AG09309 (cell line): ENCODE measurements at places on chromosomes 3 and 15.
A peak's percentile ranks its signal among the peaks of the same experiment; 100 is the strongest.

DNA sequence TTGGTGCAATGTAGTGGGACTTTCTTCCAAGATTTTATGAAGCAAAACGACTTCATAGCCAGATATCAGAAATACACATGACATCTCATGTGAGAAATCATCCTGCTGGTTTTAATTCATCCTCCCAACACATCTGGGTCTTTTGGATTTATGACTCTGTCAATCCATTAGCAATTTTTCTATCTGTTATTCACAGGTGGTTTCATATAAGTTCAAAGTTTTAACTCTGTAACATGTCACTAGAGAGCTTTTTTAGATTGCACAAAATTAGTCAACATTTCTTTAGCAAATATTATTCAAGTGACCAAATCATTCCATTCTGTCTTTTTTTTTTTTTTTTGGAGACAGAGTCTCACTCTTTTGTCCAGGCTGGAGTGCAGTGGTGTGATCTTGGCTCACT lies 30.4 kb downstream of the SQOR start:
- no peak for DNase-seq

- DNase-seq, result no peak
Measured at GRCh38 chr15:27268923-27269322, 297.9 kb downstream of the GABRG3 start.

- no peak for DNase-seq
Measured at GRCh38 chr15:63895194-63895593, 61.4 kb upstream of the HERC1 start.

DNA sequence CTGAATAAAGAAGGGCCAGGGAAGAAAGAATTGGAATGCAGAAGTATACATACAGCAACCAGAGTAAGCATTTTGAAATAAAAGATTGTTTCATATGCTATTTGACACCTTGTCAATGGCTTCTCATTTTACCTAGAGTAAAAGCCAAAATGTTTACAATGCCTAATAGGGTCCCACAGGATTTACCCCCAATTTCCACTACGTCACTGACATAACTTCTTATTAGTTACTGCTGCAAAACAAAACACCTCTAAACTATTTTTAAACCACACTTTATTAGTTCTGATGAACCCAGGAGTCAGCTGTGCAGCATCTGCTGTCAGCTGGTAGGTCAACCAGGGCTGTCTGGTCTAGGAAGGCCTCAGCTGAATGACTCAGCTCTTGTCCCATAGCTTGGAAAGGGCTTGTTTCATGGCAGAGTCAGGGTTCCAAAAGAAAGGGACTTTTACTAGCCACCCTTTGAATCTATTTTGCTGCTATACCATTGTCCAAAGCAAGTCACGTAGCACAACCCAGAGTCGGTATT lies 945.1 kb downstream of the EPHA3 start:
- no peak for DNase-seq

DNA sequence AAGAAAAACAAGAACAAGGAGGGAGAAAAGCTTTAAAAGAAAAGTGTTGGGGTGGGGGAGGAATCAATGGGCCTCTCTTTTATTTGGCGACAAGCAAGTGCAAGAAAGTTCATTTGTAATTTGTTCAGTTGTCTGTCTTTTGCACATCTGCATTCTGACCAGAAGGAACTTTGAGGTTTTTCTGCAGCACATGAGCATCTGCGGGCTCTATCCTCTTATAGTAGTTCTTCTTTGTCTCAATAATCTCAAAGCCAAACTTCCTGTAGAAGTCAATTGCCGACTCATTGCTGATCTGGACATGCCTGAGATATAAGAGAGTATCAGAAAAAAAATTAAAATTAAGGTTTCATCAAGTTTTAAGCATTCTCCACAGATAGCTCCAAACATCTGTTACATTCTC lies 24.4 kb downstream of the NAA50 start:
- DNase-seq, result no peak

DNA sequence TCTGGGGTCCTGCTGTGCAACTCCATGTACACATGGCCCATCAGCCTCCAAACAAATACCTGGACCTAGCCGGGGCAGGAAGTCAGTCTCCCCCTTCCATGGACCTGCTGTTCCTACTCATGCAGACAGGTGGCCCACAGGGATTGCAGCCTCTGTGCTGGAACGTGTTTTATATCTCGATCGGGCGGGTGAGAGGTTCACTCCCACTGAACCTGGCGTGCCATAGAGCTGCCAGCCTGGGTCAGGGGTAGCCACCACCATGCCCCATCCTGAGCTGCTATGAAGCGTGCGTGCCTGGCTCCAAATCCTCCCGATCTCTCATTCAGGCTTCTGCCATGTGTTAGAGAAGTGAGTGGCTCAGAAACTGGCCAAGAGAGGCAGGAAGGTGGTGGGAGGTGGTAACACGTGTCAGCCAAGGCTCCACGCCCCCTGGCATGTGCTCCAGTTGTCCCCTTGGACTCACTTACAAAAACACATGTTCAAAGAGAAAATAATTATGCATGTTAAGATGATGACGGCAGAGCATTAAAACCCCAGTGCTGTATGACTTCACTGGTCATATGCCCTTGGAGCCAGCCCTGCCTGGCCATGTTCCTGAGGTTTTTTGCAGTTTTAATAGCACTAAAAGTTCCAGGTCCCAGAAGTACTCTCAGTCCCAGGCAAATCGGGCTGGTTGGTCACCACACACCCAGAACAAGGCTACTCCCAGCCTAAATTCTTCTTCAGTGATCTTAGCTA lies 30.6 kb downstream of the CTSH start:
- DNase-seq, result no peak

GRCh38 chr3:112531358-112531781 lies 30.4 kb downstream of the ATG3 start:
- peak; percentile 3 for DNase-seq

DNA sequence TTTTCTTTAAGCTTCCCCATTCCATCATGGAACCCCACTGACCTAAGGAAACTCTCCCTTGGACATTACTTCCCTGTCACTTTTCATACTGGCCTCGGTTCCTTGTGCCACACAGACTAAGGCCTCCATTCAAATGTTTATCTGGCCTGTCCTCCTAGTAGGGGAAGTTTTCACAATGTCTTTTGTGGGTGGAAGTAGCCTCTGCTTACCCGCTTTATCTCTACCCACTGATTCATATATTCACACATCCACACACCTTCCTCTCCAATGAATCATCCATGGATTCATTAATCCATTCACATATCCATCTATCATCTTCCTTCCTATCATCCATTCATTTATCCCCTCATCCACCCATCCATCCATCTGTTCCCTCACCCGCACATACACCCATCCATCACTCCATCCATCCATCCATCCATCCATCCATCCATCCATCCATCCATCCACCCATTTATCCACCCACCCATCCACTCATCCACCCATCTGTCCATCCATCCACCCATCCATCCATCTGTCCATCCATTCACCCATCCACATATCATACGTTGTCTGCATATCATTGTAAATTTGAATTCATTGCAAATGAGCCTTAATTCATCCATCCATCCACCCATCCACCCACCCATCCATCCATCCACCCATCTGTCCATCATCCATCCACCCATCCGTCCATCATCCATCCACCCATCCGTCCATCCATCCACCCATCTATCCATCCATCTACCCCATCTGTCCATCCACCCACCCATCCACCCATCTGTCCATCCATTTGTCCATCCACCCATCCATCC lies 49.1 kb downstream of the IQSEC1 start:
- DNase-seq, result no peak
